Suppressor macrophage treated with lipopolysaccharide for 4 hours (primary cell): ENCODE measurements at places on chromosomes 3 and 15.

GRCh38 chr3:18301781-18302180, 123.4 kb downstream of the SATB1 start:
- peak; percentile 56 for DNase-seq

DNA sequence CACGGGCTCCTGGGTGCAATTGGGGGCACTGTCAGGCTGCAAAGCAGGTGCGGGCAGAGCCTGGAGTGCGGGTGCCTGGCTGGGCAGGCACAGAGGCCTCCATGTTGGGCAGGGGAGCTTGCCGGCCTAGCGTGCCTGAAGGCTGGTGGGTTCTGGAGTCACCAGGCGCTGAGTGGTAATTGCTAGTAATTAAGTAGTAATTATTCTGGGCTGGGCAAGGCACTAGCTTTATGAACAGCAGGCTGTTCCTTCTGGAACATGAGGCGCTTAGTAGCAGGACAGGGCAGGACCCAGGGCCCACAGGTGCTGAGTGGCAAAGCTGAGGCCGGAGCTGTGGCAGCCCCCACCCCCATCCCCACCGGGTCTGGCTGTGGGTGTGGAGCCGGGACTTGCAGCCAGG, 25.3 kb downstream of the PLXNA1 start:
- no peak for DNase-seq

- DNase-seq: no peak
Observed at GRCh38 chr15:96627031-96627568, 296.6 kb downstream of the NR2F2 start.

DNA sequence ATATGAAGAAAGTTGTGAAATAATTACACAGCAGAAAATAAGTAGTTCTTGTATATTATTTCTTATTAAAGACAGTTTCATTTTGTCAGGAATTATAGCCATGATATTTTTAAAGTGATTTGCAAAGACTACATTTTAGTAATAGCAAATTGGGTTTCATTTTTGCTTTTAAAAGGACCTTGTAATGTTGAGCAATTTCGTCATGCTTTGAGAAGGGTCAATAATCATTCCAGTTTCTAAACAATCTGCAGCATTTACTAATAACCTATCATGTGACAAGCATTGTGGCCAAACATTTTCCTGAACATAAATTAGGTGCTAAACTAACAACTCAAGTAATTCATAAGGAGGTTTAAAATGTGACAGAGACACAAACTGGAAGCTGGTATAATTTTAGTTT, 214.4 kb upstream of the CBLB start:
- DNase-seq: peak; percentile 61

- peak; percentile 56 for DNase-seq
Observed at GRCh38 chr15:39786447-39787056, 3.9 kb upstream of the FSIP1 start.

DNA sequence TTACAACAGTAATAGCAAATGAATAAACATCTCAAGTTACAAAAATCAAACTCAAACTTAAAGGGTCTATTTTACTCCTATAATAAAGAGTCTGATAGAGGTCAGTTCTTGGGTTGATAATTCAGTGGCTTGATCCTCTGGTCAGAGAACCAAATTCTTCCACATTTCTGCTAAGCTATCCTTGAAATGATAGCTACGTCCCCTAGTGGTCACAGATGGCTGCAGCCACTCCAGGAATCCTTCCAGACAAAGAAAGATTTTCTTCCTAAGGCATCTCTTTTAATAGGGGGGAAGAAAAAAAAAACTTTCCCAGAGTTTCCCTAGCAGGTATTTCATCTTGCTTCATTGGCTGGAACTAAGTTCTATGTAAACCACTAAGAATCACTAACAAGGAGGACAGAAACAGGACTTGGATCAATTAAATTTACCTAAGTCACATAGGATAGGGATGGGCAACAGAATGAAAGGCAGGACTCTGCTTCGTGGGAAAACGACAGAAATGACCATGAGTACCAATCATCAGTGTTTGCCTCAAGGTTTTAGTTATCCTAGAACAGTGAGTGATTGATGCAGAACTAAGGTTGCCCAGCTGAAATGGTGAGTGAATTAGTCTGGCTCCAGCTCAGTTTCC, 160.7 kb downstream of the STAC start:
- peak; percentile 51 for DNase-seq

DNA sequence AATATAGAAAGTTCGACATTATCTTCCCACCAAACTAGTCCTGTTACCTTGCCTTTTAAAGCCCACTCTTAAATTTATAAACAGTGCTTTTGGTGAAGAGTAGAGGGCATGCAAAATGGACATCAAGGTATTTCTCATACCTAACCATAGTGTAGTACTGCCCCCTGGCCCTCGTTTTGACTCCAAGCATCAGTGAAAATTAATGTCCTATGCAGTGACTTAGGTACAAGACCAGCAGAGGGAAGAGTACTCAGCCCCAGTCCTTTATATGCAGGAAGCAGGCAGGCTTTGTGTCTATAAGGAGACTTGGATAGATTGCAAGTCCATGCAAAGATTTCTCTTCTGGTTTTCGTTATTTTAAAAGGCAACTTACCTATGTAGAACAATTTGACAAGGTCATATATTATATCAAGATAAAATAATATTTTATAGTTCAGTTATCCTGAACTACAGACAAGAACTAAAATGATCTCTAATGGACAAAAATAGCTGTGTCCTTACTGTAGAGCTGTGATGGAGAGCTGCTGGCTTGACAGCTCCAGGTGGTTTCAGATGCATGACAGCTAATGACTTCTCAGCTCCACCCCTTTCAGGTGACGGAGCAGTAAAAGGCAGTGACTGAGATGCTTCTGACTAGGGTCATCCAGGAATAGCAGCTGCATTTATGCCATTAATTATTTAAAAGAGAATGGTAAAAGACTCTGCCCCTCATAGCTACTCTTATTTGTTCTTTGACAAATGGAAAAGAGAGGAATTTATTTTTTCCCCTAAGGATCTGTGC, 646.1 kb downstream of the SQOR start:
- DNase-seq: no peak

DNA sequence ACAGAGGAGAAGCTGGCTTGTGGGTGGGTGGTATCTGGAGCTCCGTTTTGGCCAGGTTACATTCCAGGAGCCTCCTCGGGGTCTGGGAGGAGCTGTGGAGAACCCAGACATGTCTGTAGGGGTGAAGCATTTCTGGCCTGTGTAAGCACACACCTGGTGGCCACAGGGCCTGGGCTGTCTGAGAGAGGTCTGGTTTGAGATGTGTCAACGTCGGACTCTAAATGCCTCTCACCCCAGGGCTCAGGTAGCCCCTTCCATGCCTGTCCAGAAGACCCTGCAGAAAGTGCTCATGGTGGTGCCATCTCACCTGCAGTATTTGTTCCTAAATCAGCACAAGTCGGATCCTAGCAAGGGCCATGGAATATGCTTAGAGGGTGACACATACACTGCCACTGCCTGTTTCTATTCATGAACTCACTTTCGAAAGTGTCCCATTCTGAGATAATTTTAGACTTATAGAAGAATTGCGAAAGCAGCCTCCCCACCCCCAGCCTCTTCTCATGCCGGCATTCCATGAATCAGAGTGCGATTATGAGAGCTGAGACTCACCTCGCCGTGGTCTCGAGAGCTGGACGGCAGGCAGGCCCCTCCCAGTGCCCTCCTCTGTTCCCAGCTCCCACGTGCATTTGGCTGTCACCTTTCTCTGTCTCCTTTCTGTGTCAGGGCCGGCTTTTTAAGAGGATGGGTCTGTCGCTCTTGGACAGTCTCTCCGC, 63.7 kb downstream of the KLF15 start:
- DNase-seq: no peak

- DNase-seq: no peak
Observed at GRCh38 chr3:172846706-172847105, 96.2 kb downstream of the ECT2 start.

DNA sequence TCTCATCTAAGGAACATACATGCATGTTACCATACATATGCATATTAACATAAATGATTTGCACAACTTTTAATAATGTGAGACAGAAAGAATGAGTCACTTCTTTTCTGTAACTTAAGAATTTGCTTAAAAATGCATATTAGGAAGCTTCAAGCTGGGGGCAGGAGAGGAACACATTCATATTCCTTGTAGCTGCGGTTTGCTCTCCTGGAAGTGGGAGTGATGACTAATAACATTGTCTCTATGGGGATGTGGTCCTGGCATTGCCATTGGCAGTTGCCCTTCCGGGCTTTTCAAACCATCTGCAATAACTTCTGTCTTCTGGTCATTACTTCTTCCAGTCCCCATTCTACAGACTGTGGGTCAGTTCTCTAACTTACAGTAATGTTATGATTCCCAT, 15.6 kb downstream of the CHST2 start:
- DNase-seq: peak; percentile 95
